ENCODE measurements at places on chromosomes 7 and 10. TPM values are rescaled to one million over a fixed set of nuclear protein-coding genes. Genes with fewer than 3 reads are reported as not detected.

The ADIRF gene
- 69.4 TPM for total RNA-seq

The AMPH gene
- total RNA-seq: 1.2 TPM

The EBF3 gene
- 11.6 TPM for total RNA-seq

The PDZD7 gene
- 3.1 TPM for total RNA-seq

The TMEM139 gene
- not detected for total RNA-seq

All from regular cardiac myocyte (primary cell).